ENCODE measurements at places on chromosomes 7 and 10.

- DNase-seq = no peak
Observed at GRCh38 chr7:10537764-10538163, 435.9 kb upstream of the PHF14 start.

GRCh38 chr7:47953822-47954221, 5.6 kb upstream of the PKD1L1 start:
- DNase-seq = no peak

GRCh38 chr7:131321656-131322055, 6.0 kb upstream of the MKLN1 start:
- no peak for DNase-seq

- DNase-seq = no peak
Observed at GRCh38 chr7:112395411-112395810, 54.8 kb upstream of the IFRD1 start.

- no peak for DNase-seq
Observed at GRCh38 chr7:26989897-26990670, 105.7 kb downstream of the HOXA1 start.

- no peak for DNase-seq
Observed at GRCh38 chr7:75943864-75944263, 28.9 kb downstream of the POR start.

- no peak for DNase-seq
Observed at GRCh38 chr10:24360282-24361127, 151.6 kb downstream of the KIAA1217 start.

DNA sequence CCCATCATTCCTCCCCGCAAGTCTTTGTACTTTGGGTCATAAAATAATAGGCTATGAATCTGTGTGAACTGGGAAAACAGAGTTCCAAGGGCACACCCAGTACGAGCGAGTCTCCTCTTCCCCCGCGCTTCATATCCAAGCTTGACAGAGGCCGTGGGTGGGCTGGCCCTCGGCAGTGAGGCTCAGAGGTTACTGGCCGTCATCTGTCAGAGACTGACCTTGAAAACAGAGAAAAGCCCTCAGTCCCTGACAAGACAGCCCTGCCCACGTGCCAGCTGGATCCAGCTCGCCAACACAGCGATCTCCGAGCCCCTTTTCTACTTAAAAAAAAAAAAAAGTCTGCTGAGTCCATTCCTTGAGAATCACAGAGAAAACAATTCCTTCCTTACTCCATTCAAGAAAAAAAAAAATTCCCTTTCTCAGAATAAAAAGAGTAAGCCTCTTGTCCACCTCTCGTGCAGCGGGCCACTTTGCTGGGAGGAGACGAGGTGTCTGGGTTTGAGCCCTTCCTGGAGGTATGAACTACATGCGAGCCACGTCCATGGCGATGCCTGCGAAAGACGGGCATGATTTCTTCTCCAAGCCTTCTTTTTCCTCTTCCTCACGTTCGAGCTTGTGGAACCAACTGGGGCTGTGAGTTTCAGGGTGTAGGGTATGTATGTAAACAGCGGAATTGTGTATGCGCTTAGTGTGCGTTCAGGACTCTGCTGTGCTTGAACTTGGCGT, 744 bp upstream of the BICC1 start:
- no peak for DNase-seq

GRCh38 chr7:141012696-141013344, 1.9 kb downstream of the MRPS33 start:
- DNase-seq = no peak

GRCh38 chr10:34578468-34578867, 236.6 kb downstream of the PARD3 start:
- DNase-seq = no peak

DNA sequence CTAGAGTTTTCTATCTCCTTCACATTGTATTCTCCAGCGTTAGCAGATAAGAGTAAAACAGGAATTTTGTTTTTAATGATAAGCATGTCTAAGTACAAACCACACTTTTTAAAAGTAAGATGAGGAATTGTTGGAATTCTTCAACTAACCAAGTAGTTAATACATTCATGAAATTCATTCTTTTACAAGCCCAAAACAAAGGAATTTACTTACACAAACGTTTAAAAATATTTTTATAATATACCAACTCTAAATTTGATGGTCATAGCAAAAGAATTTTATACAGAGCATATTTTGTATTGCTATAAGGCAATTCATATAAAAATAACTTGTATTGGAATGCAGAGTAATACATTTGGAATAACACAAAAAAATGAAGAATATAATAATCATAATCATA, 51.3 kb downstream of the TWIST1 start:
- DNase-seq = no peak

DNA sequence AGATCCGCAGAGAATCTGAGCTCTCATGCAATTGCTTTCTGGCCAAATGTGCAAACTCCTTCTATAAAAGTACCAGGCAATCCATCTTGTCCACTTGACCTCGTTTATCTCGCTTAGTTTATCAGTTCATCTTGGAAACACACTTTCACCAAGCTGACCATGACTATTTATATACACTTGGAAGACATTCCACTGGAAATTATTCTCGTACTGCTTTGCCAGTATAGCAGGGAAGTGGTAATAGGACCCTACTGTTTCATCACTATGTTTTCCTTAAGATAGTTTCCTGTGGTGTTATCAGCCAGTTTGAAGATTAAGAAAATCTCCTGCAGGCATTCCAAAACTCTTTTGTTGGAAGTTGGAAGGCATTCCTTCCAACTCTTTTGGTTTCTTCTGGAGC, 115.3 kb upstream of the FAM171A1 start:
- DNase-seq = no peak

- no peak for DNase-seq
Observed at GRCh38 chr7:918441-919113, 35.9 kb downstream of the ADAP1 start.

DNA sequence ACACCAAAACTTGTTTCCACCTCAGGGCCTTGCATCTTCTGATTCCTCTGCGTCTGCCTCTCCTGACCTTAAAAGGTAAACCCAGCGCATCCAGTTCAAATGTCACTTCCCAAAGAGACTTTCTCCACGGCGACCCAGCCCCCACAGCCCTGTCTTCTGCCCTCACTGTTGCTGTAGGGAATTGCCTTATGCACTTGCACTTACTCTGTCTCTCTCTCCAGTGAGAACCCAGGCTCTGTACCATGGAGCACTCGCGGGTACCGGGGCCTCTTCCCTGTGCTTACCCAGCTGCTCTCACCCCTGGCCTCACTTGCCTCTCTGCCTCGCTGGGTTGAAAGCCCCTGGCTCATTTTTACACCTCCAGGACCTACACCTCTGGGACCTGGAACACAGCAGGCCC, 48.4 kb downstream of the AOC1 start:
- no peak for DNase-seq

GRCh38 chr7:100221231-100221718, 1.5 kb downstream of the PVRIG start:
- peak; percentile 58 for DNase-seq

DNA sequence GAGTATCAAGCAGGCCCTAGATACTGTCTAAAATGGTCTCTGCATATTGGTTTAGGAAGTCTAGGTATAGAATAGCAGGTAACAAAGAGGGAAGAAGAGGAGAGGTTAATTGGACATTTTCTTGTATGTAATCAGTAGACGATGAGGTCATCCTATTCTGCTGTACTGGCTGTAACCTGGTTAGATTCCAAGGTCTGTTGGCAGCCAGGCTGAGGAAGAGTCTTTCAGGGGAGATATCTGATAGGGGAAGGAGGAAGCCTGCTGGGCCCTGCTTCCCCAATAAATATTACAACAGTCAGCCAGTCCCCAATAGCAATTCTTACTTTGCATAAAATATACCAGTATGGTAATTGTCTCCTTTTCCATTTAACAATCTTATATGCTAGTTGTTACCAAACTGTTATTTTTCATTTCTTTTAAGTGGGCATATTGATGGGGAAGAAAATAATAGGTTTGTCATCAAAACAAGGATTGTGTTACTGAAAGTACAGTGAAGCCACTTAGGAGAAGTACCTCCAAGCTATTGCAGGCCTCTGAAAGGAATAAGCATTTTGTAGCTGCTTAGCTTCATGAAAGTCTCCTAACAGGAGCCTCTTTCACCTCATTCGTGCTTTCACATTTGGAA, 186.4 kb downstream of the LRRC4 start:
- no peak for DNase-seq

- DNase-seq = no peak
Observed at GRCh38 chr7:117281562-117281961, 41.3 kb downstream of the WNT2 start.

GRCh38 chr7:152667958-152668357, 8.0 kb downstream of the XRCC2 start:
- no peak for DNase-seq

- DNase-seq = no peak
Observed at GRCh38 chr7:7977774-7978173, 9.2 kb downstream of the GLCCI1 start.

- DNase-seq = peak; percentile 70
Observed at GRCh38 chr7:2530071-2530987, 10.8 kb downstream of the LFNG start.

- no peak for DNase-seq
Observed at GRCh38 chr7:155166673-155167370, 96.7 kb downstream of the HTR5A start.

- no peak for DNase-seq
Observed at GRCh38 chr10:4121502-4122380, 336.7 kb upstream of the KLF6 start.
